ENCODE measurements at places on chromosomes 11 and 22. TPM values are rescaled to one million over a fixed set of nuclear protein-coding genes. Genes with fewer than 3 reads are reported as not detected.

DEFB131B gene
- total RNA-seq: not detected

CYP2D6 gene
- total RNA-seq: 6.6 TPM

CAPRIN1 gene
- 190 TPM for total RNA-seq

GRCh38 chr11:2588809-2589537 is 110.8 kb downstream of the KCNQ1OT1 start:
- no peaks in the 10 kb centered on the region for H3K4me1 ChIP-seq
- no peak for DNase-seq
- no peak overlapping the region for H3K27ac ChIP-seq
- peaks cover 1% of the 10 kb centered on the region for H3K36me3 ChIP-seq
- no peak overlapping the region for H3K4me3 ChIP-seq

GRCh38 chr11:105609341-105609781 is 512 bp upstream of the GRIA4 start:
- no peak overlapping the region for H3K27ac ChIP-seq
- no peaks in the 10 kb centered on the region for H3K36me3 ChIP-seq
- H3K4me3 ChIP-seq: peak overlapping the region; percentile 81

- H3K27ac ChIP-seq: no peak overlapping the region
- no peak overlapping the region for H3K4me3 ChIP-seq
- no peak for DNase-seq
- no peaks in the 10 kb centered on the region for H3K4me1 ChIP-seq
Measured at GRCh38 chr11:41250408-41250935, 209.0 kb downstream of the LRRC4C start.

Measured in activated T-cell treated with anti-CD3 and anti-CD28 coated beads, Interleukin-2, amount 50 U/mL, for 72 hours (primary cell).